ENCODE measurements at places on chromosomes 5 and 9.

- no peak for DNase-seq
Measured at GRCh38 chr5:9037048-9037447, 508.8 kb downstream of the SEMA5A start.

GRCh38 chr5:72314571-72315172, 5.4 kb downstream of the MRPS27 start:
- DNase-seq: no peak

- no peak for DNase-seq
Measured at GRCh38 chr5:69498384-69498783, 5.8 kb downstream of the OCLN start.

GRCh38 chr9:110502842-110503241, 76.7 kb downstream of the SVEP1 start:
- no peak for DNase-seq

DNA sequence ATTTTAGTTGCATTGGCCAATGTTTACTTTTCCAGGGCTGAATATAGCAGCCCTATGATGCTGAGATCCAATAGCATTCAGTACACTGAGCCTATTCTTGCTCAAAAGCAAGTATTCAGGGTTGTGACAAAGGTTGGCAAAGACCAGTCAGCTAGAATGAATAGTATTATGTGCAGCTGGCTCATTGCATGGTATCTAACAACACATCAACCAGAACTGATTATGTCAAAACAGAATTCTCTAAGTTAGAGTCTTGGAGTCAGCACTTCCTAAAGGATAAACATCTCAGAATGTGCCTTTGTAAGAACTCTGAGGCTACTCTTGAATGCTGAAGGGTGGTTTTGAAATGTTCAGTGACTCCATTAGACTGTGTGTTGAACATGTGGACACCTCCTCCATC, 774.5 kb upstream of the RGMB start:
- no peak for DNase-seq

DNA sequence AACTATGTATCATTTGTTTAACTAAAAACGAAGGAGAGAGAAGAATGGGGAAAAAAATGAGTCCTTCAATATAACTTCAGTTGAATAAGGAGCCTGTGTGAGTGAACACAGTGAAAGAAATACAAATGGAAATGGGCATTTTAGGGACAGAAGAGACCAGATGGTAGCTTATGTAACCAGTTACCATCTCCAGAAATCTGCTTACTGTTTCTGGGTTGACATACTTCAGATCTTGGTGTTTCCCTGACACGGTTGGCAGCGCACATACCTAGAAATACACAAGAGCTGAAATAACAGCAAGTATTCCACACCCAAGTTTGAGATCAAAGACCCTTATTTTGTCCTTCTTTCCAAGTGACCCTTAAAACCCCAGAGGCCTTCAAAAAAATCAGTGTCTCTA, 14.9 kb upstream of the GFRA3 start:
- DNase-seq: no peak

GRCh38 chr5:113038714-113039113, 62.1 kb downstream of the DCP2 start:
- DNase-seq: no peak

GRCh38 chr5:146005723-146006122, 69.3 kb downstream of the SH3RF2 start:
- no peak for DNase-seq

DNA sequence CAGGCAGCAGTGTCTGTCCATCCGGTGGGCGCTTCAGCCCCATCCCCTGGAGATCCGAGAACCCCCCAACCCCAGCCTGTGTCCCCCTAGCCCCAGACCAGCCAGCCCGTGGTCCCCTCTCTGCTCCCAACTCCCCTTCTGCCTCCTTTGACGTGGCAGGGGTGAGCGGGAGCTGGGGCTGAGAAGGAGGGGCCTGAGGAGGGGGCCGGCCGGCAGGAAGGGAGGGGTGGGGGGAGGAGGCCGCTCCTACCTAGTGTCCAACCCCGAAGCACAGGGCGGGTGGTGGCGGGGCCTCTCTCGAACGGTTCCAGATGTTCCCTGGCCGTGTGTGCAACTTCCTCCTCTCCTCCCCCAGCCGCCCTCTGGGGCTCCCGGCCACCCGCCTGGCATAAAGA, 31.0 kb downstream of the GOLGA2 start:
- no peak for DNase-seq

- DNase-seq: peak; percentile 22
Measured at GRCh38 chr9:115944166-115944948, 209.2 kb upstream of the PAPPA start.

DNA sequence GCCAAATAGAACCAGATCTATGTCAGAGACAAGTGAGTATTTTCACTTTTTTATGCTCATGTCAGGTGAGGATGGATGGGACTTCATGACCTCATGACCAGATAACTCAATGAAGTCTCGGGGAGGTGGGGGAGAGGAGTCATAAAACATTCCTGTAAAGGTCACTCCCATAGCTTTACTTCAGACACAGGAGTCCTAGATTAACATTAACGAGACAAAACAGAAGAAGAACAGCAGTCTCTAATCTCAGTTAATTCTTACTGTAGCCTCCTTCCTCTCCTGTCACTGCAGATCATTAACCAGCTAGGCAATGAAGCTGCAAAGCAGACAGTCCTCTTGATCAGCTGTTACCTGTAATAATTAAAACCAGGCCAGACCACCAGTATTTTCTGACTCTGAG, 11.2 kb downstream of the CRHBP start:
- DNase-seq: no peak

DNA sequence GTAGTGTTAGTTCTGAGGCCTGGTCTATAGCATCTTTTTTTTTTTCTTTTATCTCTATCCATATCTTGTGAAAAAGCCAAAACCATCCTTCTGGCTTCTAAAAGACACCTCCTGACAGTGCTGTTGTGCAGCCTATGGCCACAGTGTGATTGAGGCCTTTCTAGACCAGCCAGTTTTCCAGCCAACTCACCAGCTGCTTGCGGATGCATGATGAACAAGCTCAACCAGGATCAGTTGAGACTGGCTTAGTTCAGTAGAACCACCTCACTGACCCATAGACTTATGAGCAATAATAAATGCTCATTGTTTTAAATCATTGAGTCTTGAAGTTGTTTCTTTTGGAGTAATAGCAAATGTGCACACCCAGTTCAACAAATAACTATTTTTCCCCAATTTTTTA, 296.9 kb downstream of the FAM170A start:
- no peak for DNase-seq

DNA sequence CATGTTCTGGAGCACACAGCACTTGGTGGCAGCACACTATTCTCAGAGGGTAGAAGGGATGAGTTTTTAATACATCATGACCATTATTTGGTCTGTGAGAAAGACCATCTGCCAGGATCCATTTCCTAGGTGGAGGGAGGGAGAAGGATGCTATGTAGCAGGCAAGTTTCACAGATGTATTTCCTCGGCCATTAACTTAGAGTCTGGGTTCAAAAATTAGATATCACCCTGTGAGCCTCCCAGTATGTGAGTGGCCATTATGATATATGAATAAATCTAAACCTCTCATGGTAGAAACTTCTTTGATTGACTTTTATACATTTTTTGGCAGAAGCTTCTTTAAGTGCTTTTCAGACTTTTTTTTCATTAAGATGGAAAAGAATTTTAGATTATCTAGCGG, 133.9 kb downstream of the SREK1 start:
- DNase-seq: no peak

DNA sequence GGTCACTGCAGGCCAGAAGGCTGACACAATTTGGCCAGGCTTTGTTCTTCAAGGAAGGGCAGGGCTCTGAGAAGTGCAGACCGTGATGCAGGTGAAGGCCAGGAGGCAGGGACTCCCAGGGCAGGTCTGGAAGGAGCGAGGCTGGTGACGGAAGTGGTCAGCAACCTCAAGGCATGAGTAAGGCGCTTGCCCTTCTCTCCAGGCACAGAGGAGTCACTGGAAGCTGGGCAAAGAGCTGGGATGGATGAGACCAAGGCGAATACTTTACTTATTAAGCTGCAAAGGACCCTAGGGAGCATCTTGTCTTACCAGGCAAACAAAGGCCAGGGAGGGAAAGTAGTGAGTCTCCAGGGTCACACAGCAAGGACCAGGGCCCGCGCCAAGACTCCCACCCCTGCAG, 18.6 kb downstream of the IRF1 start:
- no peak for DNase-seq

DNA sequence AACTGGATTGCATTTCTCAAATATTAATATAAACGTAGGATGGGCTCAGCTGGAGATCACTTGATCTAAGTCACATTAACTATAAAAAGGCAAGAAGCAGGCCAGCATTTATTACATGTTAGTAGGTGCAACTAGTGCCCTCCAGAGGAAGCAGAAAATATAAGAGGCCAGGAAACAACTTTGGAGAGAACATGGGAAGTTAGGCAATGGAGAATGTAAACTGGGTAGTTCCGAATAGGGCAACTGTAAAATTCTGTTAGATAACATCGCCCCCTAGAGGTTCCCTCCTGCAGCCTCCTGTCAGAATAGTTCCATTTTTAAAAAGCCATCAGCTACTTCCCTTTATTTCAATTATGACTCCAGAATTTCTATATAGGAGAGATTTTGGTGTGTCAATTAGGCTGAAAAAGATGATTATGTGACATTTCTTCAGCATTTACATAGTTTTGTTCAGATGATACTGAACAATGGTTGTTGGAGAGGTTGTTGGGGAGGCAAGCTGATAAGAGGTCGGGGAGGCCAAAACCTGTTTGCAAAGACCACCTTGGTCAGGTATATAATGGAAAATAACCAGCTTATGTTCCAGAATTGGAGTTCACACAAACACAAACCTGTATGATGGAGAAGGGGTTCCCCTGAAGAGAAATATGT, 22.4 kb downstream of the CCL28 start:
- DNase-seq: peak; percentile 92

- no peak for DNase-seq
Measured at GRCh38 chr9:7137571-7137970, 379.8 kb downstream of the KDM4C start.

DNA sequence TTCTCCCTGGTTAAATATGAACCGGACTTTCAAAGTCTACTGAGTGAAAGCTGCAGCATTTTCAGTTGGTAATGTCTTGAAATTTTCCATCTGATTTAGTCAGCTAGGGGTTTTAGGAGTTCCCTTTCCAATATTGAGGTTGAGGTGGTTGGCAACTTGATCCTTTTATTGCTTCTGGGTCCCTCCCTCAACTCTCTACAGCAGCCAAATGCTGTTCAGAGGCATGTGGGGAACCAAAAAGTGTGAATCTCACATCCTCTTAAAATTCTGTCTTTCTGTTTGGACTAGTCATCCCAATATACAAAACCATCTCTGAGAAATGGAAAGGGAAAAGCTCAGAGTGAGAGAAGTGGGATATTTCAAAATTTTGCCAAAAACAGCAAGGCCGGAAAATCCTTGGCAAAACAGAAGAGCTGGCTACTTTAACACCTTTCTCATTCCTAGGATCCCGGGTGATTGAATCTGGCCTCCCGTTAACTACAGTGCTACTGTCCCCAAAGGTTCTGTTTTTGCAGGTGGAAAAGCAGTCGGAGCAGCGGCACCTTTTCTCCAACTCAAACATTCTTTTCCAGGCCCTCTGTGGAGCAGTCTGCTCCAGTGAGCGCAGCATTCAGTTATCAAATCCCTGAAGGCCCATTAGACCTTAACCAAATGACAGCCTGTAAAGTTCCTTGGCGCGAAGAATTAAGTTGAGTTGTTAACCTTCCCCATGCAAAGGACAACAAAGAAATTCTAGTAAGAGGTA, 345.9 kb upstream of the NUDT12 start:
- no peak for DNase-seq

GRCh38 chr9:130995086-130996011, 13.6 kb upstream of the LAMC3 start:
- DNase-seq: no peak

GRCh38 chr5:39405083-39405843, 19.5 kb downstream of the DAB2 start:
- DNase-seq: no peak

- no peak for DNase-seq
Measured at GRCh38 chr5:178387856-178388190, 155.2 kb upstream of the PHYKPL start.

GRCh38 chr5:56673171-56673570, 142.2 kb upstream of the MAP3K1 start:
- no peak for DNase-seq

DNA sequence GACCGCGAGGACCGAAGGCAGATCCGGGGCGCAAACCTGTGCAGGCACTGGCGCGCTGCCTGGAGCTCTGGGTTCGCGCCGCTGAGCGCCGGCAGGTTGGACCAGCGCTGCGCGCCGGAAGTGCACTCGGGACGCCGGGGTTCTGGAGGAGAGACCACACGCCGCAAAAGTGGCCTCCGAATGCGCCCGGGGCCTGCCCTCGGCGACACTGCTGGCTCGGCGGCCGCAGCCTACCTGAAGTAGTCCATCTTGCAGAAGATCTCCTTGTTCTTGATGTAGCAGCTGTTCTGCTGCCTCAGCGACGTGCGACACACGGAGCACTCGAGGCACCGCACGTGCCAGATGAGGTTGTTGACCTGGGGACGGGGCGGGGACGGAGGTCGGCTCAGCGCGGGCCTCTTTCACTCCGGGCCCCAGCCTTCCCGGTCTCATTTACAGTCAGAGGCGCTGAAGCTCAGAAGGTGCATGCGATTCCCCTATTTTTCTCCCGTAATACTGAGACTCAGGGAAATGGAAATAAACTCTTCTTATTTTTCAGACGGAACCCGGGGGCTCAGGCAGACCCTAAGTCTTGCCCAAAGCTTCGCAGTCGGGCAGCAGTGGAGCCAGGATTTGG, 2.5 kb downstream of the LHX6 start:
- DNase-seq: no peak

GRCh38 chr5:171426266-171426665, 6.8 kb downstream of the FGF18 start:
- DNase-seq: no peak

DNA sequence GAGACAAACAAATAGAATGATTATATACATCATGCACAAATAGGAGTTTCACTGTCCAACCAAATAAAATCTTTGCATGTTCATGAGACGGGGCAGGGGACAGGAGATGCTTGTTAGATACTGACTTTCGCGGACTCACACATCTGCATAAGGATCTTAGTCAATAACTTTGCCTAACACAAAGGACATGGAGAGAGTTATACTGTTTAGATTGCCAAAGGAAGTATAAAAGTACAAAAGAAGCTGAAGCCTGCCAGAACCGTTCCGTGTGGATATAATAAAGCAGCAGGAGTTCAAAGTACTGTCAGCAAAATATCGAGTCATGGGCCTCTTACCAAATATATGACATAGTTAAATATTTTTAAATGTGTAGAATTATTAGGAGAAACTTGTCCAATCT, 1148.4 kb downstream of the EFNA5 start:
- no peak for DNase-seq

- no peak for DNase-seq
Measured at GRCh38 chr5:92927291-92927778, 653.7 kb downstream of the NR2F1-AS1 start.

Measured in NCI-H526 (cell line).